Airway epithelial cell (primary cell): ENCODE measurements at places on chromosomes 4 and X. TPM values are rescaled to one million over a fixed set of nuclear protein-coding genes. Genes with fewer than 3 reads are reported as not detected.

NEIL3 gene
- 4.2 and 4.3 TPM in 2 replicates for total RNA-seq

FAM9B gene
- total RNA-seq, result not detected in 2 replicates

FAM149A gene
- total RNA-seq, result 1.3 and 2.4 TPM in 2 replicates

ODAM gene
- total RNA-seq, result not detected in 2 replicates

BTC gene
- total RNA-seq, result 0.33 and 0.71 TPM in 2 replicates

MAGEB2 gene
- total RNA-seq, result not detected in 2 replicates

VCX3B gene
- total RNA-seq, result not detected in 2 replicates

HSFX2 gene
- total RNA-seq, result not detected in 2 replicates

NSDHL gene
- 45.0 and 52.3 TPM in 2 replicates for total RNA-seq

IGBP1 gene
- total RNA-seq, result 44.7 and 45.2 TPM in 2 replicates

PLXNA3 gene
- total RNA-seq, result 4.4 and 16.2 TPM in 2 replicates

BCLAF3 gene
- 0.46 and 1.4 TPM in 2 replicates for total RNA-seq

VSIG1 gene
- 0.85 and 1.4 TPM in 2 replicates for total RNA-seq
